Activated naive CD4-positive, alpha-beta T cell (primary cell): ENCODE measurements at places on chromosomes 3 and 15.

DNA sequence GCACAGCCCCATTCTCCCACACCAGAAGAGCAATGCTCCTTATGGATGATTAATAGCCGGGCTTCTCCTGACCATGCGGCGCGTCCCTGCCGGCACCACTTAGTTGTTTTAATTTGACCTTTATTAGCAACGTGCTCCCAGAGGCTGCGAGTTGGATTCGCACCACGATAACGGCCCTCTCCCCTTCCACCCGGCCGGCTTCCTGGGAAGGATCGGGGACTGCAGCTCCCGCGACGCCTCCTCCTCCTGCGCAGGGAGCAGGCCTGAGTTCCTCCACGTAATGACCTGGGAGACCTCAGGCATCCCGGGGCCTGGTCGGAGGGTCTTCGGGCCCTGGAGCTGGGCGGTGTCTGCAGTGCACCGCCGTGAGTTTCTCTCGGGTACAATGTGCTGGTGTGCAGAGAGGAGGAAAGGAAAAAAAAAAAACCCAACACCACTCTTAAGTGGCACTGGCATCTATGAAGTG lies 243.3 kb upstream of the TOPAZ1 start:
- DNase-seq, result no peak

DNA sequence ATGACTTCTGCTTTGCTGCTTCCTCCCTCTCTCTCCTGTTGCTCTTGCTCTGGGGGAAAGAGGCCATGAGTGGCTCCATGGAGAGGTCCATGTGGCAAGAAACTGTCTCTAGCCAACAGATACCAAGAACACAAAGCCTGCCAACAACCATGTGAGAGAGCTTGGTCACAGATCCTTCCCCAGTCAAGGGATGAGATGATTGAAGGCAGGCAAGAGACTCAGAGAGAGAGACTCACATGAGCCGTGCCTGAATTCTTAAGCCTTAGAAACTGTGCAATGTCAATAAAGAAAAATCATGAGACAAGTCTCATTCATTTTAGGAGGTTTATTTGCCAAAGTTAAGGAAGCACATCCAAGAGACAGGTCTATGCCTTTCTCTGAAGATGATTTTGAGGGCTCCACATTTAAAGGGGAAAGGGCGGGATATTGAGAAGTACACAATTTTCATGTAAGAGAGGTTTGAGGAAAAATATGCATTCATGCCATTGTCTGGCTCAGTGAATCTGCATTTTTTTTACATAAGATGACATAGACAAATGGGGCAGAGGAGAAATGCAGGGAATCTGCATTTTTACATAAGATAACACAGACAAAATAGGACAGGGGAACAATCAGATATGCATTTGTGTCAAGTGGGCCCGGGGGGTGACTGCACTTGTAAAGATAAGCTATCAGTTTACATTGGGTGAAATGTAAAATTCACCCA lies 59.5 kb upstream of the SUCLG2 start:
- no peak for DNase-seq

GRCh38 chr3:124997303-124998246 lies 58.2 kb downstream of the HEG1 start:
- DNase-seq, result no peak

GRCh38 chr15:38593524-38593923 lies 28.9 kb upstream of the RASGRP1 start:
- no peak for DNase-seq

GRCh38 chr3:58203541-58203940 lies 7.2 kb downstream of the DNASE1L3 start:
- no peak for DNase-seq

GRCh38 chr15:52351206-52351908 lies 55.8 kb upstream of the MYO5C start:
- DNase-seq, result no peak

DNA sequence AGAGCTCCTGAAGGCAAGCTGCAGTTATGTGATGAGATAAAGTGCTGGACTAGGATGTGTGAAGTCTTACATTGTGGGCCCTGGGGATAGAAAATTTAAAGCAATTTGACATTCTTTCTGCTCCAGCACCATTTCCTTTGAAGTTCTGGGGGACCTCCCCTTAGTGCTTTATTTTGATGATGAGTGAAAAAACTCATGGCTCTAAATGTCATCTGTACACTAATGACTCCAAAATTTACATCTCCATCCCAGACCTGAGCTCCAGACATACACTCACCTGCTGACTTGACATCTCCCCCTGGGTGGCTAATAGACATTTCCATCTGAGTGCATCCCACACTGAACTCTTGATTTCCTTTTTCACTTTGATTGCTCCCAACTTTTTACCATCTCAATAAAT lies 276.4 kb downstream of the EPHB1 start:
- DNase-seq, result no peak

GRCh38 chr3:71101626-71102025 lies 481.9 kb downstream of the FOXP1 start:
- no peak for DNase-seq

DNA sequence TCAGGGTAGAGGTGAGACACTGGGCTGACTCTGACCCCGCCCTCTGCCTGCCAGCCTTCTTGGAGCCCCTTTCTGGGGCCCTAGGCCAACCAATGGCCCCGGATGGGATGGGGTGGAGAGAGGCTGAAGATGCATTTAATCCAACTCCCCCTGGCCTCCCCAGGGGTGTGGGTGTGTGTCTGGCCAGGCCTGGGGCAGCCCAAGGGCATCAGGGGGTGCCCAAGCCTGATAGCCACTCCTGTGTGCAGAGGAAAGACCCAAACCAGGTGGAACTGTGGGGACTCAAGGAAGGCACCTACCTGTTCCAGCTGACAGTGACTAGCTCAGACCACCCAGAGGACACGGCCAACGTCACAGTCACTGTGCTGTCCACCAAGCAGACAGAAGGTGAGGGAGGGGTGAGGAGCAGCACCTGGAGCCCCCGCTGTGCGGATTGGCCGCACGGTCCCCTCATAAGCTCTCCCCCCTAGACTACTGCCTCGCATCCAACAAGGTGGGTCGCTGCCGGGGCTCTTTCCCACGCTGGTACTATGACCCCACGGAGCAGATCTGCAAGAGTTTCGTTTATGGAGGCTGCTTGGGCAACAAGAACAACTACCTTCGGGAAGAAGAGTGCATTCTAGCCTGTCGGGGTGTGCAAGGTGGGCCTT lies 9.5 kb downstream of the SPINT1 start:
- no peak for DNase-seq

GRCh38 chr15:51629612-51630011 lies 7.0 kb upstream of the DMXL2 start:
- DNase-seq, result no peak

DNA sequence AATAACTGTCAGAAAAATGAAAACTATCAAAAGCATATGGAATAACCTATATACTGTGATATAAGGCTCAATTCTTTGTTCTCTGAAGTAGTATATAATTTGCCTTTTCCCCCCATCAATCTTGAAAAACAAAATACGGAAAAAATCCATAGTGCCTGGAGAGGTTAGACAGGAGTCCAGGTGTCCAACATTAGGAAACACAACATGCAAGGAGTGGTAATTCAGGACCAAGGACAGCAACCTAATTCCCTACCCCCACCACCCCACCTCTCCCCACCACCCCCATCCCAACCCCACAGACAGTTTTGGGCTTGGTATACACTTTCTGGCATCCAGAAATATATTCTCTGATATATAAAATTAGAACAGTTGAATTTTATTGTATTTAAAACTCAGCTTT lies 55.1 kb upstream of the SLC25A26 start:
- DNase-seq, result no peak

DNA sequence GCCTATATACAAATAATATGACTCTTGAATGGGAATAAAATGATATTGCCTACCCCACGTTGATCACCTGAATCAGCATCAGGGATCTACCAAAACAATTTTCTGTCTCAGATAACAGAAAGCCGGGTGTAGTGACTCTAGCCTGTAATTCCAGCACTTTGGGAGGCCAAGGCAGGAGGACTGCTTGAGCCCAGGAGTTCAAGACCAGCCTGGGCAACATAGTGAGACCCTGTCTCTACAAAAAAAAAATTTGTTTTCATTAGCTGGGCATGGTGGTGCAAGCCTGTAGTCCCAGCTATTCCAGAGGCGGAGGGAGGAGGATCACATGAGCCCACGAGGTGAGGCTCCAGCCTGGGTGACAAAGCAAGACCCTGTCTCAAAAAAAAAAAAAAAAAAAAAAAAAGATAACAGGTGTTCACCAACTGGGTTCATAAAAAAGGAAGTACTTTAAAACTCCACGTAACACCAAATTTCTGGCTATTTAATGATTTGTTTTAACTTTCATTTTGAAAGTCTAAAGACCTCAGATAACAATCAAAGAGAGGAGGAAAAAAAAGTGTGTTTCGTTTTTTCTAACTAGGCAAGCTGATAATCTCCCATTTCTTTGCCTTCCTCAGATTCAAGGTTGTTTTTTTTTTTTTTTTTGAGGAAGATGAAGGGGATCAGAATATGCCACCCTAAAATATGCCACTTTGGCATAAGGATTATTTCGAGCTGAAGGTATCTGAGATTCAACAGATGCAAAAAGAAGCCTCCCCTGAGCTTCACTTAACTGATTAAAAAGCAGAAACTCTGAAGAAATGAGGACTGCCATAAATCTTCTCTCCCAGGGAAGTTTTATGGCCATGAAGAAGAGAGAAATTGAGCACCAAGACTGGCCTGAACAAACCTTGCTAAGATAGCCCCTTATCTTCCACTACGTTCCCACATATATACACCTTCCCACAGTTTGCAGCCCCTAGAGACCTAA lies 44.1 kb downstream of the TRANK1 start:
- DNase-seq, result no peak

DNA sequence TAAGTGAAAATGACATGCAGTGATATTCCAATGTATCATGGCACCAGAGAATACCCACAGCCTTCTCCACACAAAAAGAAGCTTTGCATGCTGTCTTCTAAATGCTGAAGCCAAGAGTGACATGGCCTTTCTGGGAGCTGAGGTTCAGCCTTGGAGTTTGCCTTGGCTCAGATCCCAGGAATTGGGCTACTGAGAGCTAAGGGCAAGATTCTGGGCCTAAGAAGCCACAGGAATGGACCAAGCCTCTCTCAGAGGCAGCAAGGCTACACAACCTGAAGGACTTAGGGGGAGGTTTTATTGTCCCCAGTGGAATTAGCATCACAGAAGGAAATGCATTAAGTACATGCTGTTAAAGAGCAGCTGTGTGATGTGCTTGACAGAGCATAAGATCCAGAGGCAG lies 1078.5 kb downstream of the TUSC7 start:
- DNase-seq, result no peak

DNA sequence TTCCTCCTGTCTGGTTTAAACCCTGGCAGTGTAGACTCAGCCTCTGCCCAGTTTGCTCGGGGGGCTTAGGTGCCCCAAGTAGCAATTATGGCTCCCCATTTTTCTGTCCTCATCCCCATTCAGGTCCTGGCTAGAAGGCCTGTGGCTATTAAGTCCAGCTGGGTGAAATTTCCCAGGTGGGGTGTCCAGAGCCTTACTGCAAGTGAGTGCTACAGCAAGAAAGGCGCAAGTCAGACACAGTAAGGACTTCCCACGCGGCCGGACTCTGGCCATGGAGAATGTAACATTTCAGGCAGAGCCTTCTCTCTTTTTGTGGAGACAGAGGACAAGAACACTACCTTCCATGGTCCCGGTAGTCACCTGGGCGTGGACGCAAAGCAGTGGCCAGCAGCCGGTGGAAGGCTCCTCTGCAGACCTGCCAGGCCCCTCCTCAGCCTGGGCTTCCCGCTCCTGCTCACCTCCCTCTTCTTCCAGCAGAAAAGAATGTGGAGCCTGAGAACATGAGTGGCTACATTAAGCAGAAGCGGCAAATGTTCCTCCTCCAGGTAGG lies 23.3 kb downstream of the CFAP100 start:
- no peak for DNase-seq

GRCh38 chr3:140816372-140817195 lies 125.1 kb upstream of the SLC25A36 start:
- DNase-seq, result no peak

- no peak for DNase-seq
These were observed 27.5 kb downstream of the HERC1 start for GRCh38 chr15:63805993-63806980.

DNA sequence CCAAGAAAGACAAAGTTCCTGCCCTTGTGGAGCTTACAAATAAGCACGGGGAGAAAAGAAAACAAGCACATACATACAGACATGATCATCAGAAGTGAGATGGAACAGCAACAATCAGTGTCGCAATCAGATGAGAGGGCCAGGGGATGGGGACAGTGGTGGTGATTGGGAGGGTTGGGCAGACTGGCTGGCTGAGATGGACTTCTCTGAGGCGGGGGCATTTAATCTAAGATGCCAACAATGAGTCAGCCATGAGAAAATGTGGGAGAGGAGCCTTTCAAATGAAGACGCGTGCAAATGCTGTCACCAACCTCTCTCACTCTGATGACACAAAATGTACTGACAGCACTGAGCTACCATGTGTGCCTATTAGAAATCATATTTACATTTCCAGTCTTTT lies 81.4 kb downstream of the NCEH1 start:
- no peak for DNase-seq

- no peak for DNase-seq
These were observed 61.5 kb downstream of the OSBPL10 start for GRCh38 chr3:31919528-31919927.

GRCh38 chr3:131738095-131738494 lies 235.3 kb upstream of the MRPL3 start:
- no peak for DNase-seq

DNA sequence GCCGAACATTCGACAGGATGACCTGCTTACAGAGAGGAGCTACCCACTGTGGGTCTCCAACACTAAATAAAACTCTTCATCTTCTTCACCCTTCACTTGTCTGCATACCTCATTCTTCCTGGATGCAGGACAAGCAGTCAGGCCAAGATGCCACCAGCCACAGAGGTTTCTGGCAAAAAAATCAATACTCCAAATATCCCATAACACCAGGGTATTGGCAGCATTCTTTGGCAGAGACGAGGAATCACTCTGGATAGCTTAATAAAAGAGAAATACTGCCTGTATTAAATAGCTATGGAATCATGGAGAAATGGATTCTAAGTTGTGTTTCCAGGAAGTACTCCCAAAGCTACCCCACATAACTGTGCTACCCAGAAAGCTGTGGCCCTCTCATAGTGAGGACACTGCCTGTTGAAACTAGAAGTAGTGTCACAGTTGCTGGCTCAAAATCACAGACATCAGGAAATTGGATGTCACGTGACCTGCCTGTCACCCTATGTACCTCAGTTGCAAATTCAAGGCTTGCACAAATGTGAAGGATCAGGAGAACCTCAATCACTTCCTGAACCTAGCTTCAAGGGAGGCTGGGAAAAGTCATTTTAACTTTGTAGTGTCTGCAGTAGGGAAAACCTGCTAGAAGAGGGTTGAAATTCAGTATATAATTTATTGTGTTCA lies 11.0 kb upstream of the LRRC31 start:
- DNase-seq, result no peak

- DNase-seq, result no peak
These were observed 3.7 kb downstream of the EHD4 start for GRCh38 chr15:41968701-41969100.

GRCh38 chr3:41608347-41608746 lies 353.6 kb downstream of the ULK4 start:
- DNase-seq, result no peak

DNA sequence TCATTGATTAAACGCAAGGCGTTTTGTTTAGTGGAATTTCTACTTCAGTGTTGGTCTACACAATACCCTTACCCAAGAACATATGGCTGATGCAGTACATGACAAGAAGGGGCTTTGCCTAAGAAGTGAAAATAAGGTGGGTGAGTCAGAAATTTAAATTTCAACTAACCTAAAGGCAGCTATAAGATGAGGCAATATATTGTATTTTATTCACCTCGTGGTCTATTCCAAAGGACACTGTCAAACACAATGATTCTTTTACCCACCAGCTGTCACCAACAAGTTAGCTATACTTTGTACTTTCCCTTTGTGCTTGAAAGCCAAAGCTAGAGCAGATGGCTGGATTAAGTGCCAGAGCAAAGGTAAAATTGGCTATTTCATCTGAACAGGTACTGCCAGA lies 10.9 kb upstream of the SETMAR start:
- no peak for DNase-seq

GRCh38 chr15:70336425-70337009 lies 238.8 kb upstream of the TLE3 start:
- DNase-seq, result no peak
